Stimulated activated CD8-positive, alpha-beta memory T cell treated with anti-CD3 and anti-CD28 coated beads, Interleukin-15, amount 100 ng/mL, for 1 hour (primary cell): ENCODE measurements at places on chromosomes 5 and 9.

DNA sequence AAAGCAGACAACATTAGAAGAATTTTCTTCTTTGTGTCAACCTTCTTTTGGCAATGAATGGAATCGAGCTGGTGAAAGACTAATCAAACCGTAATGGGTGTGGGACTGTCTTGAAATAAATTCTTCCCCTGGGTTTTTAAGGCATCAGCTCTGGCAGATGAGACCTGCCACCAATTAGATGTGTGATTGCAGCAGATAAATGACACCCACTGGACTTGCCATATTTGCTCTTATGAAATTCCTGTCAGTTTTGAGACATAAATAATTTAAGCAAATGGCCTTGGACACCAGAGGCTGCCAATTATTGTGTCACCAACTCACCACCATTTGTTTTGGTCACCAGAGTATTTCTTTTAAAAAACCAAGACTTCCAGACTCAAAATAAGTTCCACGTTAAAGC lies 135.9 kb upstream of the RGMB start:
- no peak for DNase-seq

GRCh38 chr5:157893611-157894010 lies 34.7 kb upstream of the CLINT1 start:
- DNase-seq: no peak

DNA sequence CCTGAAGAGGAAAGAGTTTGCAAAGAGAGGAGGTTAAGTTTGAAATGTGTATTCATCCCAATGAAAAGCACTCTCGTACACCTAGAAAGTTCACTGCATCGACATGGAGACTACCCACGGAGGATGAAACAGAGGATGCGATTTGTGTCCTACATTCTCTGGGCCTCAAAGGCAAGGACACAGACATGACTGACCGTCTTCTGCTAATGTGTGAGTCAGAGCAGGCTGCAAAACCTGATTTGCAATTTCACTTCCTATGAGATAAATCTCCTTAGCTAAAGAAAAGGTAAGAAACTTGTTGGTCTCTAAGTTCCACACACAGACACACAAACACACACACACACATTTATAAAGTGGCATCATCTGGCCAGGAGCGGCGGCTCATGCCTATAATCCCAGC lies 98.6 kb downstream of the GNAQ start:
- no peak for DNase-seq

- no peak for DNase-seq
Observed at GRCh38 chr9:120877276-120878034, 467 bp upstream of the PHF19 start.

GRCh38 chr9:7979611-7980010 lies 180.0 kb upstream of the DMAC1 start:
- no peak for DNase-seq

- DNase-seq: no peak
Observed at GRCh38 chr9:134814598-134815215, 65.9 kb upstream of the FCN2 start.

- DNase-seq: no peak
Observed at GRCh38 chr5:39998518-39998917, 573.7 kb upstream of the DAB2 start.

- DNase-seq: no peak
Observed at GRCh38 chr5:27474395-27474794, 436.0 kb upstream of the CDH9 start.

GRCh38 chr5:172494630-172495505 lies 40.5 kb upstream of the SH3PXD2B start:
- DNase-seq: no peak

DNA sequence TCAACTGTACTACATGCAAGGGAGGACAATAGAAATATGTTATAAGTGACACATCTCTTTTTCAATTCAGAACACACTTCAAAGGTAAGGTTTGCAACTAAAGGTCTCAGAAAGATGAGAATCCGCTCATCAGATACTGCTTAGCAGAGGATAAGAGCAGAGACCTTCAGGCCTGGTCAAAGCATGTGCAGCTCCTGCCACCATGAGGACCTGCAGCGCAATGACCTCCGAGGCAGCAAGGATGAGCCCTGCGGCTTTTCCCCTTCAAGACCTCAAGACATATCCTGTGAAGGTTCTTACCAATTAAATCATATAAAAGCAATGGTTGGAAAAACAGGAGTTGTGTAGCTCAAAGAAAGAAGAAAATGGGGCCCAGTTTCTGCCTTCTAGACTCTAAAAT lies 135.8 kb downstream of the TRIM36 start:
- no peak for DNase-seq

DNA sequence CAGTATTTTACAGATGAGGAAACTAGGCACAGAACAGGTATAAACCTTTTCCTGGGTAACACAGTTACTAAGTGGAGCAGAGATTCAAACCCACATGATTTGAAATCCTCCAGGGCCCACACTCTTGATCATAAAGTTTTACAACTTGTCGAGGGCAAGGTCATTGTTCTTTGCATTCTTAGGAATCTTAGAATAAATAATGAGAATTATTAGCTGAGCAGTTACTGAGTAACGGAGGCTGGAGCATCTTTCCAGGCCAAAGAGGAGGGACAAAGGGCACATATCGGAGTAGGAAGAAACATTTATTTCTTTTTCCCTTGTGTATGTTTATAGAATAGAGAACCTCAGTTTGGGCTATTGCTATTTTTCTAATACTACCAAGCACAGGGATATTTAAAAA lies 27.1 kb upstream of the F2R start:
- no peak for DNase-seq

GRCh38 chr5:111511174-111511830 lies 1.0 kb downstream of the STARD4 start:
- DNase-seq: no peak

GRCh38 chr9:97413462-97413861 lies 1.6 kb downstream of the TDRD7 start:
- no peak for DNase-seq

GRCh38 chr5:39624268-39624886 lies 199.6 kb upstream of the DAB2 start:
- DNase-seq: no peak

DNA sequence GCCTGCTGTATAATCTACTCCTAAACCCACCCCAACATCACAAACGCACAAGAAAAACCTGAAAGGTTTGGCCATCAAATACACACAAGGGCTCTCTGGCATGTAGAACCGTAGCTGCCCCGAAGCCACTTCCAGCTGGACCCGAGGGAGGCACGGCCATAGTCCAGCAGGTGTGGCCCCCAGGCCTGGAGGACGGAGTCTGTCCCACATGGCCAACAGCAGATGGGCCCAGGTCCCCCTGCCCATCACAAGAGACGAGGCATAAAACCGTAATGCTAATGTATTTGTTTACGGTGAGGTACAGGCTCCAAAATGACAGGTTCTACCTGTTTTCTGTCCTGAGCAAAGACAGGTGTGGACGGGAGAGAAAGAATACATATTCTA lies 234.2 kb downstream of the SYK start:
- no peak for DNase-seq

DNA sequence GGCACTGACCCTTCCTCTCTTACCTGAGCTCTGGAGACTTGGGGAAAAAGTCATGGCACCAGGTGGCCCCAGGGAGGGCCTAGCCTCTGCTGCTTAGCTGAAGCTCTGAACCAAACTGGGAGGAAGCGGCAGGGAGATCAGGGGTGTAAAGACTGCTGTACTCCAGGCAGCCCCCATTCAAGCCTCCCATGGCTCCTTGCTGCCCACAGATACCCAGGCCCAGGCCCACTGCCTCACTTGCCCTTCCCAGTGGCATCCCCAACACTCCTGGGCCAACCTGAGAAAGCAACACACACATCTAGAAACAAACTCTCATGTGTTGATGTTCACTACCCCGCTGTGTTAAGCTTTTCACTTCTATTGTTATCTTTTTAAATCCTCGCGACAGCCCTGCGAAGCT lies 151.6 kb downstream of the C5orf15 start:
- no peak for DNase-seq

GRCh38 chr9:99015448-99015847 lies 71.7 kb downstream of the COL15A1 start:
- DNase-seq: no peak

DNA sequence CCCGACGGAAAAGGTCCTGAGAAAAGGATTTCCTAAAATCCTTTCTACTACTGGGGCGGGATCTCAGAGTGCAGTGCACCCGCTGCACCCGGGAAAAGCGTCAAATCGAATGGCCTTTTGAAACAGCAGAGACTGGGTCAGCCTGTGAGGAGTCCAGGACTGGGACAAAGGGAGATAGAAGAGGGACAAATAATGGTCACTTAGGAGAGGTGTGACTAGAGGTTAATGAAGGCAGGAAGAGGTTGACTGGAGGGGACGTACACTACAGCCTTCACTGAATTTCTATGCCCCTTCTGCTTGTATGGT lies 1.5 kb downstream of the PLPPR1 start:
- DNase-seq: no peak

- DNase-seq: no peak
Observed at GRCh38 chr9:127837346-127837745, 17.1 kb downstream of the ENG start.

- no peak for DNase-seq
Observed at GRCh38 chr5:133618141-133618540, 5.8 kb upstream of the FSTL4 start.

DNA sequence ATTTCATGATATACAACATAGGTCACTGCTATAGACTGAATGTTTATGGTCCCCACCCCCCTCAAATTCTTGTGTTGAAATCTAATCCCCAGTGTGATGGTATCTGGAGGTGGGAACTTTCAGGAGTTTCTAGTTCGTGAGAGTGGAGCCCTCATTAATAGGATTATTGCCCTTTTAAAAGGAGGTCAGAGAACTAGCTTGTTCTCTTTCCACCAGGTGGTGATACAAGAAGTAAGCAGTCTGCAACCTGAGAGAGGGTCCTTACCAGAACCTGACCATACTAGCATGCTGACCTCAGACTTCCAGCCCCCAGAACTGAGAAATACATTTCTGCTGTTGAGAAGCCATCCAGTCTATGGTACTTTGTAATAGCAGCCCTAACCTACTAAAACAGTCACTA lies 33.3 kb downstream of the TMEM161B start:
- no peak for DNase-seq
